ENCODE measurements at places on chromosomes 7 and 10.
A peak's percentile ranks its signal among the peaks of the same experiment; 100 is the strongest.

- peak; percentile 61 for DNase-seq
Observed at GRCh38 chr7:139695588-139695987, 82.2 kb downstream of the HIPK2 start.

GRCh38 chr7:23105086-23105643 is 420 bp upstream of the KLHL7 start:
- DNase-seq, result no peak

DNA sequence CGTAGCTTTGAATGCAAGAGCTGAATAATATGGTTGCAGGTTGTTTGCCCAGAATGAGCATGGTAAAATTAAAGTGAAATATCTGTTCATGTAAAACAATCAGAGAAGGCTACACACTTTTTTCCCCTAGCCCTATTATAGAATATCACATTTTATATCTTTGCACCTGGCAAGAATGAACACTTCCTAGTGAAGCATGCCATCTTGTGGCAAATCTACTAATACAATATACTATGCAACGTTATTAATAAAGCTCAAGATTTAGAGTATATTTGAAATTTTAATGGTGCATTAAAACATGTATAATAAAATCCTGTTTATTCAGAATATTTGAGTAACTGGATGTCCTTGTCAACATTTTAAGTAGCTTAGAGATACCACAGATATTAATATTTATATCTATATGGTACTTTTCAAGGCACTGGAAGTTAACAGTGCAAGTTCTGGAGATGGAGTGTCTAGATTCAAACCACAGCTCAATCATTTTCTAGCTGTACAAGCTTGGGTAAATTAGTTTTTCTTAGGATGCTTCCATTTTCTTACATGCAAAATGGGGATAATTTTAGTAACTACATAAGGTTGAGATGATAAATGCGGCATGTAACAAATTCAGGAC is 643.1 kb upstream of the SEMA3D start:
- DNase-seq, result peak; percentile 45

DNA sequence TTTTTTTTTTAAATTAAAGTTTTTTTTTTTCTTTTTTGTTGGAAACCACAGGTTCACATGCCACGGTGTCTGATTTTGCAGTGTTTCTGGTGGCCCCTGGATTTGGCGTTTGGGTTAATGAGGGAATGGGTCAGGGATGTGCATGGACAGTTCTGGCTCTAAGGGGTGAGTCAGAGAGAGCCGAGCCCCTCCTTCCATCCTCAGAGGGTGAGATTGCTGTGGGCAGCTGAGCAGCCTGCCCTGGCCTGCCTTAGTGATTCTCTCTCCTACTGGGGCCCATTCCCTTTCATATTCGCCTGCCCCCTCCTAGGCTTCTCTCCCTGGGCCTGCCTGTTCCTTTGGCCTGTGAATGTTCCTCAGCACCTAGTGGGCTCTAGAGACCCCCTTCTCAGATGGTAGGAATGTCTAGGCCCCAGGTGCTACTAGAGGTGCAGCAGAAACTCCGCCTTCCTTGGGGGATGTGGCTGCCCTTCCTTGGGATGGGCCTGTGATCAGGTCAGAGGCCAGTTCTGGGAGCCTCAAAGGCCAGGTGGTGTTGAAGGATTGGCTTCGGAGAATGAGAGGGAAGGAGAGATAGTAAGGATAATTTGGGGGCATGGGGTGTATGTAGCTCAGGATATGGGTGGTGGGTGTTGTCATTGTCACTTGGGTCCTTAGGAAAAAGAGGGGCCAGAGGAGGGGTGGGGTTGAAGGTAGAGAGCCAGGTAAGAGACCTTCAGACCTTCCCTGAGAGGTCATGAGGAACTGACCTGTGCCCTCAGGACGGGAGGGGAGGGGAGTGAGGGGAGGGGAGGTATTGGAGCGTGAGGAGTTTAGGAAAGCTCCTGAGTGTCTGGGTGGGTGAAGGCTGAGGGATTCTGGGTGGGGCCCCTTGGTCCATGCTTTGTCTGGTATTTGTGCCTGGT is 19.8 kb downstream of the TSPAN14 start:
- peak; percentile 31 for DNase-seq

DNA sequence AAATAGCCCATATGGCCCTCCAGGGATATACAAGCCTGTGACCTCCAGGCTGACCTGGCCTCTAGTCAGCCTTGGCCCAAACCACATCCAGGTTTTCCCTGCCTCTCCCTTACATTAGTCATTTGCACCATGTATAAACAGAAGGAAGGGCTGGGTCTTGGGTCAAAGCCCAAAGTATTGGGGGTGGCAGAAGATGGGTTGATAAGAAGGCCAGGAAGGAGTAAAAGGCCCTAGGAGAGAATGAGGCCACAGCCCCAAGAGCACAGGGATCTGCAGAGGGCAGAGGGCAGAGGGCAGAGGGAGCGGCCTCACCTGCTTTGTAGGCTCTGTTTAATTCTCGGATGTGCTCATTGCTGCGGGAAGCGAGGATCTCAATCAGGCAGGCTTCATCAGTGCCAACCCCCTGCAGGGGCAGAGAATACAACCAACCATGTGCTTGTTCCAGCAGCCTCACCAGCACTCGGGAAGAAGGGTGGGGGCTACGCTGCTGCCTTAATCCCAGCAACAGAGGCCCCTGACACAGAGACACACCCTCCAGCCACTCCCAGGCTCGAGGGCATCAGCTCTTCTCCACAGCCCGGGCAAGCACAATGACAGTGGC is 31.3 kb downstream of the PLAC9 start:
- no peak for DNase-seq

- DNase-seq, result no peak
Observed at GRCh38 chr7:16774294-16774693, 20.7 kb downstream of the TSPAN13 start.

- DNase-seq, result no peak
Observed at GRCh38 chr7:4042402-4043045, 639.6 kb upstream of the FOXK1 start.

DNA sequence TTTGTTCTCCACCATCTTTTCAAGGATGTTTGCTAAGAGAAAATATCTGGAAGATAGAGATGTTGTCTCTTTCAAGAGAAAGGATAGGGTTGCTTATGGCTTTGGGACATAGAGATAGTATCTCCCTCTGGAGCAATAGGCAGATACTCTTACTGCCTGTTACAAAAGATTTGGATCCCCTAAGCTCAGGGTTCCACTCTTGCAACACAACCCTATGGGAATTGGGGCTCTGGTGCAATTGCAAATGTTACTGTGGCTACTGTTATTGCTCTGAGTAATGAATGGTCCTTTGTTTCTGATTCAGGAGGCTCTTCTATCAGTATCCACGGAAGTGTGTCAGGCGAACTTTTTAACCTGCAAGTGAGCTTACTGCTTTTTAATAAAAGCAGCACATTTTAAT is 88.8 kb downstream of the GPR85 start:
- DNase-seq, result no peak

- DNase-seq, result no peak
Observed at GRCh38 chr7:156147104-156147503, 334.8 kb upstream of the SHH start.

DNA sequence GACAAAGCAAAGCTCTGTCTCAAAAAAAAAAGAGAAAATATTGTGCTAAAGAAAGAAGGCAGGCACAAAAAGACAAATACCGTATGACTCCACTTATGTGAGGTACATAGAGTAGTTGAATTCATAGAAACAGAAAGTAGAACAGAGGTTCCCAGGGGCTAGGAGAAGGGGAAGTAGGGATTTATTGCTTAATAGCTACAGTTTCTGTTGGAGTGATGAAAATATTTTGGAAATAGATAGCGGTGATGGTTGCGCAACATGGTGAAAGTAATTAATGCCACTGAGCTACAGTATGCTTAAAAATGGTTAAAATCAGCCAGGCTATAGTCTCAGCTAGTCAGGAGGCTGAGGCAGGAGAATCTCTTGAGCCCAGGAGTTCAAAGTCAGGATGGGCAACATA is 18.5 kb upstream of the NPFFR1 start:
- peak; percentile 29 for DNase-seq

DNA sequence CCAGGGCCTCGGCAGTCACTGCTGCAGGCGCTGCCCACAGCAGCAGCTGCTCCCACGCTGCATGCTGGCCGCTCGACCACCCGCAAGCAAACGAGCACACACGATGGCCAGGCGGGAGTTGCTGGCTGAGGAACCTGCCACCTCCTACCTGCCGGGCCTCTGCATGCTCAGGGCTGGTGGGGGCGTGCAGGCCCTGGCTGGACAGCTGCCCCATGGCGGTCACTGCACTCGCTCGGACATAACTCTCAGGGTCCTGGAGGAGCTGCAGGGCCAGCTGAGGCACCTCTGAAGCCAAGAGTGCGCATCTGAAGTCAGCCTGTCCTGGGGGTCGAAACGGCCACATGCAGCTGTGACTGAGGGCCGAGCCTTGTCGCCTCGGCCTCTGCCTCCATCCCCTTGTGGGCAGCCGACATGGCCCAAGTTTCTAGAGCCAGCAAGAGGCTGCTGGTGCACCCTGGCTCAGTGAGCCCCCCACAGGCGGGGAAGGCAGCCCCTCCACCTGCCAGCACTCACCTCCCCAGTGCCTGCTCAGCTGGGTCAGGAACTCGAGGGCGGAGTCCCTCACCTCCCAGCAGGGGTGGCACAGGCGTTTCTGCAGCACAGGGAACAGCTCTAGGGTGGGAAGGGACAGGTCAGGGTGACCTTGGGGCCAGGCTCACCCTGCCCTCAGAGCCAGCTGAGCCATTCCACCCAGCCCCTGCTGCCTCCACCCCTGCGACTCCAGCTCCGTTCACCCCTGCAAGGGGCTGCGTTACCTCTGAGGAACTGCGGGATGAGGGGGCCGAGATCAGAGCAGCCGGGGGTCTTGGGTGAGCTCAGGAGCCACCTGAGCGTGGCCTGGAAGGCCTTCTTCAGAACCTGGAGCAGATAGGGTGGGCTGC is 16.1 kb downstream of the BRAT1 start:
- no peak for DNase-seq

DNA sequence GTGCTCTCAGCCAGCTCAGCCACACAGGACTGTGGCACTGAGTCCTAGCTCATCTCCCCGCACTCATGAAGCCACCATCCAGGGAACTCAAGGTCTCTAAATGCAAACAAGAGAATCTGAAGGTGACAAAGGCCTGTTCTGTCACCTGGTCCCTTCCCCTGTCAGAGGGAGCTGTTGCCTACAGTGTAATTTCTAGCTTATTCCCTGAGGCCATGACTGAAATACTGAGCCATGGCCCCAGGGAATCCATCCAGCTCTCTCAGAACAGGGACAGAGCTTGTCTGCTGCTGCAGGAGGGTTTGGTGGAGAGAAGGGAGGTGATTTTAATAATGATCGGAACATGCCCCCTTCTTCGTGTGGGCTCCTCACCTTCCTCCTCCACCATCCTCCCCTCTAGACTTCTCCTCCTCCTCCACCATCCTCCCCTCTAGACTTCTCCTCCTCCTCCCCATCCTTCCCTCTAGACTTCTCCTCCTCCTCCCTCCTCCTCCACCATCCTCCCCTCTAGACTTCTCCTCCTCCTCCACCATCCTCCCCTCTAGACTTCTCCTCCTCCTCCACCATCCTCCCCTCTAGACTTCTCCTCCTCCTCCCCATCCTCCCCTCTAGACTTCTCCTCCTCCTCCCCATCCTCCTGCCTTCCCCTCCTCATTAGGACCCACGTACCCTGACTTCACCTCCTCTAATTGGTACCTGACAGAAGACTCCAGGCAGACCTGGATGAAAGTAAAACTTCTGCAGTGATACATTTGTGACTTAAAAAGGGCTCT is 338.0 kb upstream of the MKI67 start:
- peak; percentile 31 for DNase-seq

GRCh38 chr10:76998451-76998850 is 639.2 kb downstream of the KCNMA1 start:
- DNase-seq, result peak; percentile 74
